Left lobe of liver (tissue), 2 donors: ENCODE measurements at places on chromosomes 1 and 21. TPM values are rescaled to one million over a fixed set of nuclear protein-coding genes. Genes with fewer than 3 reads are reported as not detected.

DNA sequence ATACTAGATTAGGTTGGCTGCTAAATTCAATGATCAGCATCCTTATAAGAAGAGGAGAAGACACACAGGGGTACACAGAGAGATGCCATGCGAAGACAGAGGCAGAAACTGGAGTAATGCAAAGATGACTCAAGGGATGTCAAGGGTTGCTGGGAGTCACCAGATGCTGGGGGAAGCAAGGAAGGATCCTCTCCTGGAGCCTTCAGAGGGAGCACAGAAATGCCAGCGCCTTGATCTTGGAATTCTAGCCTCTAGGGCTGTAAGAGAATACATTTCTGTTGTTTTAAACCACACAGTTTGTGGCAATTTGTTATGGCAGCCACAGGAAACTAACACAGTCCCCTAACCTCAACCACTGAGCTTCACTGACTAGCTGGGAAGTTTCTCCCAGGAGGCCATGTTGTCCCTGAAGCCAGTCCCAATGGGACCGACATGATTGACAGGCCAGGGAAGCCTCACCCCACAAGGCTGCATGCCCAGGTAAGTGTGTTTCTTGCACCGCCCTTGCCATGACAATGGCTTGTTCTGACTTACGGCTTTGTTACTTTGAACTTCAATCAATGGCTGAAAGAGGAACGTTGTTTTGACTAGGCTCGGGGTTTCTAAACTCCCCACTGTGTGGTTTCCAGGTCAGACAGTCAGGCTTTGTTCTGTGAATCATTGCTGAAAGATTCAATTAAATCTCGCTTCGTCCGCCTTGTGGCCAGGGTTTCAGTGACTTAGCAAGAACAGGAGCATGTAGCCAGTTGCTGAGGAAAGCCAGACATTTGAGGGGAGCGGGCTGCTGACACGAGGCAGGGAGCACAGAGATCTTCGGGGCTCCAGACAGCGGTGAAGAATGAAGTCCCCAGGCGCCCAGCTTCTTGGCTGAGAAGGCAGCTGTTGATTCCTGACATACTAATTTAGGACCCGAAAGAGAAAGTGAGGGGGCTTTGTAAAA, 62.3 kb downstream of the RUNX1 start:
- no peak for DNase-seq

GRCh38 chr1:19946331-19946751, 22.9 kb upstream of the PLA2G2E start:
- DNase-seq = no peak

GRCh38 chr1:993379-993995, 6.4 kb downstream of the HES4 start:
- no peak for DNase-seq

DNA sequence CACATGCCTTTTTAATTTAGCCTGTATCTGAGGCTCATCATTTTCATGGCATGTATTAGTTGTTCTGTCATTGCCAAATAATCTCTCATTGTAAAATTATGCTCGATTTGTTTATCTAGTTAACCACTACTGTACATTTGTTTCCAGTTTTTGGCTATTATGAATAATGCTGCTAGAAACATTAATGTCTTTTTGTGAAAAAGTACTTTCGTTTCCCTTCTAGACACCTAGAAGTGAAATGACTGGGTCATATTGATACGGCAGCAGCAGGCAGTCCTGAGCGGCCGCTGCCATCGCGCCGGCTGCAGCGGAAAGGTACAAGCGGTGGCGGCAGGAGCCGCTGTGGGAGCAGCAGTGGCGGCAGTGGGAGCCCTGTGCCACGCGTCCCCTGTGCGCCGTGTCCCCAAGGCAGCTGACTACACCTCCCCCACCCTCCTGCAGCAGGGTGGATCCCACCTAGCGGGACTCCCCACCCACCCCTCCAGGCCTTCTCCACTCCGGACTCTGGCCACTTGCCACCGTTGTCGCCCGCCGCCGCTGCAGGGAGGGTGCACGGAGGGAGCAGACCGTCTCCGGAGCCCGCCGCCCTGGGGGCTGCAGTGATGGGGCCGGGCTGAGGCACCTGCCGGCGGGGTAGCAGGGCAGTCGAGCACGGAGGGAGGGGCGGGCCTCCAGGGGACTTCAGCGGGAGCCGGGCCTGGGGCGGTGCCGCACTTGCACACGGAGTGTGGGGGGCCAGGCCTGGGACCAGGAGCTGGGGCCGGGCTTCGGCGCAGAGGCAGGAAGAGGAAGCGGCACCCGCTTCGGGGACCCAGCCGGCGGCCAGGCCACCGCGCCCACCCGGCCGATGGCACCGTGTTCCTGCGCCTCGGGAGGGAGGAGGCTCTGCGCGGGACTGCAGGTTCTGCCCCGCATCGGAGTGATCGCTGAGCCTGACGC, 66.8 kb upstream of the RGS7 start:
- no peak for DNase-seq

DNA sequence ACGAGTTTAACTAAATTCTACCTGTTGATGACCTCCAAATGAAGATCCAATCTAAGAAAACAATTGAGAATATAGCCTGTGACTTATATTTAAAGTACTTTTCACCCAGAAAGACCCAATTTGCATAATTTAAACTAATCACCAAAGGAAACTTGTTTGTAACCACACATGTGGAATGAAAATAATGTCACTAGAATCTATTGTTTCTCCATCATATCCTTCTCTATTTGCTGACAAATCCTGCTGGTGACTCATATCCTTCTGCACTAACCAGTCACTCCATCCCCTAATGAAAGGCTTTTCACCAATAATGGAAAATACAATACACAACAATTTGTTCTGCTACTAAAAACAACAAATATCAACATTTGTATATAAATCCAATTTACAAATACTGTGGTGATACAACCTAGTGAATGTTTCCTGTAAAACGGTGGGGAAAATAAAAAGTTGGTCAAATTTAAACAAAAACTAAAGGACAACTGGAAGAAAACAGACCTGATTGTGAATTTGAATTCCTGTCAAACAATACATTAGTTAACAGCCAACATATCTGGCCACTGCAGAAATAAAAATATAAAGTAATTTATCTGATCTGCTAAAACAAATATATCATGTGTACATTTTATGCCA, 6.5 kb downstream of the PTP4A2 start:
- DNase-seq = no peak

DNA sequence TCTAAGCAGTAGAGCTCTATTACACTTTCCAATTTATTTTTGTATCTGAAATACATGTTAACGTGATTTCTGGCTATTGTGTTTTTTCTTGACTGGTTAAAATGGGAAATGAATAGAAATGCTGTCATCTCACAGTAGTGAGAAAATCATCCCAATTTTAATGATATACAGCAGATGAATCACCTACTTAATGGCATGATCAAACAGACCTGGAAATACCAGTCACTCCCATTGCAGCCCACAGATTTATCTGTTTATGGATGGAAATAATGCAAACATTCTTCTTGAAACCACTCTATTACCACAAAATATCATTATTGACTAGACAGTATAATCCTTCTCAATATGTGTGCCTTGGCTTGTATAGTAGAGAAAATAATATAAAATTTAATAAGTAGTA, 497.8 kb upstream of the ADAMTS5 start:
- DNase-seq = no peak

GRCh38 chr1:51190961-51191360, 45.1 kb upstream of the RNF11 start:
- no peak for DNase-seq

DNA sequence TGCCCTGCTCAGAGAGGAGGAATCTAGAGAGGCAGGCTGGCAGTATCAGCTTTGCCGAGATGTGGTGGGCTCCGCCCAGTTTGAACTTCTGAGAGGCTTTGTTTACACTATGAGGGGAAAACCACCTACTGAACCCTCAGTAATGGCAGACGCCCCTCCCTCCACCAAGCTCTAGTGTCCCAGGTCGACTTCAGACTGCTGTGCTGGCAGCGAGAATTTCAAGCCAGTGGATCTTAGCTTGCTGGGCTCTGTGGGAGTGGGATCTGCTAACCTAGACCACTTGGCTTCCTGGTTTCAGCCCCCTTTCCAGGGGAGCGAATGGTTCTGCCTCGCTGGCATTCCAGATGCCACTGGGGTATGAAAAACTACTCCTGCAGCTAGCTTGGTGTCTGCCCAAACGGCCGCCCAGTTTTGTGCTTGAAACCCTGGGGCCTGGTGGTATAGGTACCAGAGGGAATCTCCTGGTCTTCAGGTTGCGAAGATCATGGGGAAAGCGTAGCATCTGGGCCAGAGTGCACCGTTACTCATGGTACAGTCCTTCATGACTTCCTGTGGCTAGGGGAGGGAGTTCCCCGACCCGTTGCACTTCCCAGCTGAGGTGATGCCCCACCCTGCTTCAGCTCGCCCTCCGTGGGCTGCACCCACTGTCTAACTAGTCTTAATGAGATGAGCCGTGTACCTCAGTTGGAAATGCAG, 43.6 kb downstream of the C21orf91 start:
- no peak for DNase-seq

DNA sequence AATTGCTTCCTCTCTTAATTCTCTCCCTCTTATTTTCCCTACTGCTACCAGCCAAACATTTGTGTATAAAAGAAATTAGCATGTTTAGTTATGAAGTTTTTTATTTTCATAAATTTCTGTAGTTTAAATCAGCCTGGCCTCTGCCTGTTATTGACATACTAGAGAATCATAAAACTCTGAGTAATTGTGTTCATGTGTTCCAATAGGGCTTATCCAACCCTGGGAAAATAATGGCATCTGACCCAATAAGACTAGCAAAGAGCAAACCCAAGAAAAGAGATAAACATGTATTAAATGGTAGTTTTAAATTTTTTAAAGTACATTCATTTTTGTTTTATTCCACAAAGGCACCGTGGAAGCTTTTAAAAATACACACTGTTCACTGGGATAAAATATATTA, 404.3 kb downstream of the HLX start:
- no peak for DNase-seq

- DNase-seq = no peak
Measured at GRCh38 chr1:215267495-215267894, 185.0 kb downstream of the KCNK2 start.

GRCh38 chr1:52210044-52210443, 68.2 kb downstream of the ZFYVE9 start:
- DNase-seq = no peak

DNA sequence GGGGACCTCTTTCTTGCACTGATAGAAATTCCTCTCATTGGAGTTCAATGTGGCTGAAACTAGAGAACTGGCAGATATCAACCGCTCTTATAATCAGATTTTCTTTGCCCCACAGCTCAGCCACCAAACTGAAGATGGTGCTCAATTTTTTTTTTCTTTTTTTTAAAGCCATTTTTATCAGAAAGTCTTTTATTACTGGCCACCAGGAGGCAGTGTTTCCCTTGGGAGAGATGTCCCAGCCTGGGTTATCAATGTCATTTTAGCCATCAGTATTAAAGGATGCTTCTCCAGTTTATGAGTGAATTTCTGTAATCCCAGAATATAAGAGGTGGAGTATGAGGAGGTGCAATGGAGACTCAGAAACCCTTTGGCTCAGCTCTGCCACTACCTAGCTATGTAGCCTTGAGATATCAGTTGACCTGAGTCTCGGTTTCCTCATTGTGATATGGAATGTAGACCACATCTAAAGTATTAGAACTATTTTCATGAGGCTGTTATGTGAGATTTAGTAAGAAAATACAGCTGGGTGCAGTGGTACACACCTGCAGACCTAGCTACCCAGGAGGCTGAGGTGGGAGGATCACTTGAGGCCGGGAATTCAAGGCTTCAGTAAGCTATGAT, 27.6 kb downstream of the CD244 start:
- no peak for DNase-seq

GRCh38 chr1:243575070-243575469, 275.0 kb downstream of the AKT3 start:
- DNase-seq = no peak

FMO2 gene
- 8.1 TPM for total RNA-seq

- DNase-seq = no peak
Measured at GRCh38 chr1:46529031-46529630, 22.3 kb downstream of the KNCN start.

DNA sequence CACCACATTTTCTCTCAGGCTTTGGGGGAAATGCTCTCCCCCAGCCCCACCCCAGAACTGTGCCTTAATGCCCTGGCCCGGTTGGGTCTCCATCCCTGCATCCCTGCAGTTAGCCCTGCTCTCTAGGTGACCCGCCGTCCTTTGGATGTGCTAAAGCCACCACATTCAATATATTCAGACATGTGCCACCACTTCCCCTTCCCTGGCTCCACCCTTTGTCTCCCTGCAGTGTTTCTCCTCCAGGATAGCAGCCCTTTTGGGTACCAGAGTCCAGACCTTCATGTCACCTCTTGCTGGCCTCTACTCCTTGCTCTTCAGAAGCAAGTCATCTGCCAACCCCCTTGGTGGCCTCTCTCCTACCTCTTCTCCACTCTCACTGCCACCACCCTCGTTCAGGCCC, 41.8 kb downstream of the RUNX1 start:
- no peak for DNase-seq

DNA sequence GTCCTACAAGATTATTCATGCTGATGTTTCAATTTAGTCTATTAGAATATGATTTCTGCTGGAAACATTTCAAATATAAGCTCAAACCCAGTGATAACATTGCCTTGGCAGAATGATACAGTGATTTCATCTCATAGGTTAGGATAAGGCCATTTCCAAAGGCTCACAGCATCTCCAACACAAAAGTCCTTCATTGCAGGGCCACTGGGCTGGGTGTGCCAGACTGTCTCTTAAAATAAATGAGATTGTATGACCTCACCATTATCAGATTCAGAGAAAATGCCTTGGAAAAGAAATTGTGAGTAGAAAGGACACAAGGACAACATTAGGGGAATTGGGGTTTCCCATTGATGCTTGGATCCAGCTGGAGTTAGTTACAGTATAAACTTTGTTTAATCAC, 30.4 kb downstream of the NGF start:
- DNase-seq = no peak

DNA sequence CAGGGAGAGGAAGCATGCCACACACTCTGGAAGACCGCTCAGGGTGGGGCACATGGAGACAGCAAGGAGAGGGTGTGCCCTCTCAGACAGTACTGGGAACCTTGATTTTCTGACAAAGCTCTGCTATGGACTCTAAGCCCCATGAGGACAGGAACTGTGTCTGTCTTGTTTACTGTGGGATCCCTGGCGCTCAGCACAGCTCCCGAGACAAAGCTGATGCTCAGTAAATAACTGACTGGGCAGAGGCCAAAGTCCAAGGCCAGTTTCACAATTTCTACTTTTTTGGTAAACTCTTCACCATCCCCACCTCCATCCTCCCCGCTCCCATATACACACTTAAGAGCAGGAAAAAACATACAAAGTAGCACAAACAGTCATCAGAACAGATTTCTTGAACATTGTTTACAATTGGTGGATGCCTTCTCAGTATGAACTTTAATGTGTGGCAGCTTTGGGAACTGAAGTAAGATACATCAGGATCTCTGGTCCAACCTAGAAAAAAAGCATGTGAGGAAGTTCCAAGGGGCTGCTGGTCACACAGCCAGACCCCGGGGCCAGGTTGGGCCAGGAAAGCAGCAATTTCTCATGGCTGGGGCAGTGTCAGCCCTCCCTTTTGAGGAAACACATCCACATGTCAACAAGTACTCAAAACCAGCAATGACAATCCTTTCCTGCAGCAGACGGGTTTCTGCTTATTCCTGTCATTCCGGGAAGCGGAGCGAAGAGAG, 5.6 kb upstream of the AHCYL1 start:
- DNase-seq = no peak

GRCh38 chr1:92951141-92951582, 10.1 kb downstream of the DIPK1A start:
- peak; percentile 50 for DNase-seq
